Endodermal cell (in vitro differentiated cells): ENCODE measurements at places on chromosomes 16 and 17. TPM values are rescaled to one million over a fixed set of nuclear protein-coding genes. Genes with fewer than 3 reads are reported as not detected.

Gene BRD7
- 109 to 163 TPM (median 155 TPM) in 3 replicates for total RNA-seq

Gene TP53TG3C
- not detected in 2 replicates for total RNA-seq

DNA sequence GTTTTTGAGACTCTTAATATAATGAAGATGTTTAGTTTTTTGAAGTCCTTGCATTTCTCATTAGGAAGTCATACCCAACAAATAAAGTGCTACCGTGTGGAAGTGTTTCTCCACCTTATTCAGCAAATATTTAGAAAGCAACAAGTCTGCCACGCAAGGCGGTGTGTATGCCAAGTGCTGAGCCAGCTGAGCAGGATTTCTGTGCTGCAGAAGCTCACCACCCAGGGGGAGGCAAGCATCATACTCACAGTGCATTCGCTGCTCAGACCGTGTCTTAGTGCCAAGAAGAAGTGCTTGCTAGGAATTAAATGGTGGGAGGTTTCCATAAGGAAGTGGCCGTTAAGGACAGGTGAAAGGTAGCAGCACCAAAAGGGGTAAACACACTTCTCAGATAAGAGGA, 111.2 kb downstream of the ARHGAP44 start:
- DNase-seq: no peak
- no peaks in the 10 kb centered on the region for H3K27me3 ChIP-seq
- no peaks in the 10 kb centered on the region for H3K36me3 ChIP-seq
- H3K4me3 ChIP-seq: no peak overlapping the region
- H3K4me1 ChIP-seq: peaks cover 3% of the 10 kb centered on the region

Gene GCGR
- total RNA-seq: 2.9 and 4.0 TPM in 2 replicates

DNA sequence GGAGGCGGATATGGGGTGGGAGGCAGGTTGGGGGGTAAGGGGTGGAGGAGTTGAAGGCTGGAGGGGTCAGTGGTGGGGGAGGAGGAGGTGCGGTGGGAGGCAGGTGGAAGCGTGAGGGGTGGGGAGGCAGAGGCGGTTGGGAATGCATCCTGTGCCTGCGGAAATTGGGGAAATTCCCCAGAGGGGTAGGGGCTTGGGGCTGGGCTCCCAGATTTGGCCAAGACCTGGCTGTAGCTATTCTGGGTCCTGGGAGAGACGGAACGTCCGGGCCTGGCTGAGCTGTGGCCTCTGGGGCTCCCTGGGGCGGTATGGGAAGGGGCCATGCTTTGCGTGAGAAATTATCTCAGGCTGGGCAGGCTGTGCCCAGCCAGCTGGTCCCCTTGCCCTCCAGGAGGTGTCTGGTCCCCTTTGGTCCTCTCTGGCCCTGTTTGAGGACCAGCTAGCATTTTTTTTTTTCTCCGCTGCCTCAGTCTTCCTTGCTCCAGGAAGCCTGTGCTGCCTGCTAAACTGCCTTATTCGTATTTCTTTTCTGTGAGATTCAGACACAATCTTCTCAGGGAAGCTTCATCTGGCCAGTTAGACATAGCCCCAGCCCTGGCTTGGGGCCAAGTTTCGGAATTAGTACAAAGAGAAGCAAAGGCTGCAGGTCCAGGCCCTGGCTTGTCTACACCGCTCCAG, 7.3 kb upstream of the TRPV2 start:
- H3K27me3 ChIP-seq: no peaks in the 10 kb centered on the region
- H3K36me3 ChIP-seq: no peaks in the 10 kb centered on the region
- no peak overlapping the region for H3K4me3 ChIP-seq
- peak; percentile 83 for DNase-seq
